ENCODE measurements at places on chromosomes 1 and 21. TPM values are rescaled to one million over a fixed set of nuclear protein-coding genes. Genes with fewer than 3 reads are reported as not detected.

Gene OR2W3
- not detected for total RNA-seq

Gene STUM
- total RNA-seq: not detected

Gene LCE1A
- not detected for total RNA-seq

GRCh38 chr1:232538224-232538942, 91.5 kb downstream of the SIPA1L2 start:
- peak; percentile 70 for DNase-seq

DNA sequence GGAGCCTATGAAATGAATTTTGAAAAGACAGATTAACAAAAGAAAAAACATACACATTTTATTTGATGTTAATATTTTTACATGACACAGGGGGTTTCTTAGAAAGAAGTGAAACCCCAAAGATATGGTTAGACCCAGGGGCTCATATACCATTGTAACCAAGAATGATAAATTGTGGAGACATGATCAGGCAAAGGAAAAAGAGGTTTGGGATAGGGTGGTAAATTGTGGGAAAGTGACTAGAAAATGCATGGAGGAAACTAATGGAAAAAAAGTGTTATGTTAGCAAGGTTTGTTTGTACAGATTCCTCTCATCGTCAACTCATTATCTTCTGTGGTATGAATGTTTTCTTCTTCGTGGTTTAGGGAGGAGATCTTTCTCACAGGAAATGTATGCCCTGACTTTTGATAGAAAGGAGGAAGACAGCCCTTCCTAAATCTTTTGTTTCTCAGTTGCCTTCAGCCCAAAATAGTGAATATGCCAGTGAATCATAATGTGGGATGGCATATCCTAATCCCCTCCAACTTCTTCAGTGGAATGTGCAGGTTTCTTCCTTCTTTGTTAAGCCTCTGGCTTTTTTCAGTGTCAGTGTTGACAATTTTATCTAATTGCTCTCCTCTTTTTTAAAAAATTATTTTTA, 140.4 kb upstream of the UBE2U start:
- peak; percentile 53 for DNase-seq

GRCh38 chr1:86650065-86650464, 54.3 kb upstream of the SH3GLB1 start:
- no peak for DNase-seq

DNA sequence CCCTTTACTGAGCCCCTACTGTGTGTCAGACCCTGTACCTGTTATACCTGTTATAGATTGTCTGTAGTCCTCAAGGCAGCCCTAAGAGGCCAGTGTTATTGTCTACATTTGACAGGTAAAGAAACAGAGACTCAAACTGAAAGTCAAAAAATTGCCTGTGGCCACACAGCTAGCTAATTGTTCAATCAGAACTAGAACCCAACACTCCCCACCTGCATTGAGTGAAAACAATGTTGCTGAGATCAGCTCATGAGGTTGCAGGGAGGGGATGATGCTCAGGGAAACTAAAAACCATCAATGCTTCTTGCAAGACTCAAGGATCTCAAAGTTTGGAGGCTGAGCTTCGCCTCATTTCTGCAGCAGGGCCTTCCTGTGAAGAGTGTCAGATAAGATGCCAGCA, 109.5 kb upstream of the LMO4 start:
- DNase-seq: no peak

- peak; percentile 12 for DNase-seq
These were observed 211.5 kb downstream of the TRABD2B start for GRCh38 chr1:47785561-47786271.

DNA sequence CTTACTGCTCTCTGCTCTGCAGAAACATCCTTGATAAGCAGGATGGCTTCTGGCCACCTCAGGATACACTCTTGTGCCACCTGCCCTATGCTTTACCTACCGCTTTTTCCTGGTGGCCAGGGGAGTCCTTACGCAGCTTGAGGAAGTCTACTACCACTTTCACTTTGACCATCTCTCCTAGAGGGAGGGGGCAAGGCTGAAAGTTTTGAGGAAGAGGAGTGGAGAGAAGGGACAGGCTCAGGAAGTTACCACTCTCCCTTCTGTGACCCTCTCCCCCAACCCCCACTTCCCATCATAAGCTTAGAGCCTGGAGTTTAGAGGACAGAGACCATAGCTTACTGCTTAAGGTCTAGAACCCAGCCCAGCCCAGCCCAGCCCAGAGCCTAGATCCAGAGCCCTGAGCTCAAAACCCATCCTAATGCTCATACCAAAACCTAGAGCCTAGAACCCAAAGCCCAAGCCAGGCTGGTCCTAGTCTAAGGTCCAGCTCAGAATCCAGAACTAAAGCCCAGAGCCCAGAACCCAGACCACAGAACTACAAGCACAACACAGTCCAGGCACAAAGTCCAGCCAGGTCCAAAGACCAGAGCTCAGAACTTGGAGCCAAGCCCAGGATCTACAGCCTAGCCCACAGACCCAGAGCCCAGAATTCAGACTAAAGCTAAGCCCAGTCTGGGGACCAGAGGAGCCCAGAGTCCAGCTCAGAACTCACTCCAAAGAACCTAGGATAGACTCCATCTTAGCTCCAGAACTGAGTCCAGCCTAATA, 18.0 kb upstream of the MFSD2A start:
- no peak for DNase-seq

DNA sequence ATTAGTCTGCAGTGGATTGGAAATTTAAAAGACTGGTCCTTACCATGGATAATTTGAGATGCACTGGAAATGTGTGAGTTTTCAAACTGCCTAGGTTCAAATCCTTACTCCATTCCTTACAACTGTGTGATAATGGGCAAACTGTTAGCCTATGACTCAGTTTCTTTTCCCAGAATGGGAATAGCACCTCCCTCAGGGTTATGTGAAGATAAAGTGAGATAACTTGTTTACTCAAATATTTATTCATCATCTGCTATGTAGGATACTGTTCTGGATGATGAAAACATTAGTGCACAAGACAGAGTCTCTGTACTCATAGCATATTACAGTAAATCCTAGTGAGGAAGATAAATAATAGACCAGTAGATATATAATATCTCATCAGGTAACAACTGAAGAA, 28.6 kb downstream of the LRIG2 start:
- DNase-seq: peak; percentile 69

DNA sequence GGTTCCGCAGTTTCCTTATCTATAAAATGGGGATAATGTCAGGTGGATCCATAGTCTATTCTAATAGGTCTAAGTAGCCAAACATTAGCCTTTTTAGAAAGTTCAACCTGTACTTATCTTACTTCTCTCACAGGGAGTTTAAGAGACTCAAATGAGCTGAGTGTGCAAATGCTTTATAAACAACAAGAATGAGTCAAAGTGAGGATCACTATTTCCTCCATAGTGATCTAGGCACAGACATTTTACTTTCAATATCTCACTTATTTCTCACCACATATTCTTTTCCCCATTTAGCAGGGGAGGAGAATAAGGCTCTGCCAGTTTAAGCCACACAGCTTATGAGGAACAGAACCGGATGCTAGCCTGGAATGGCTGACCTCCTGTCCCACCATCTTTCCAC, 92.1 kb upstream of the LMO4 start:
- peak; percentile 42 for DNase-seq

Measured in GM23248 (cell line).